ENCODE measurements at places on chromosomes 2 and 18.

DNA sequence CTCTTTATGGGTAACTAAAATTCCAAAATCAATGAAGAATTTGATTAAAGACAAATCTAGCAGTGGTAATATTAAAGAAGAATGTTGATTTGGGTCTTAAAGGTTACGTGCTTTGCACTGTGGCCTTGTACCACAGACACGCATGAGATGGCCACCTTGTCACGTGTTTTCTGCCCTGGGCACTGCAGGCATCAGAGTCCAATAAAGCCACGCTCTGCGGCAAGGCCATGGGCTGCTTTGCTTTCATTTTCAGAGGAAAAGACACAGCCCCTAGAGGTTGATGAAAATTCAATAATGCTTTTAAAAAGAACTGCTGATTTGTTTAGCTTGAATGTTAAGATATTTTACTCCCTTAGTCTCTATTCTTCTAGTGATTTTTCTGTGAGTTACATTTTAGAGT, 30.4 kb downstream of the AOX1 start:
- DNase-seq, result no peak

GRCh38 chr2:102063487-102063911, 71.7 kb downstream of the IL1R2 start:
- DNase-seq, result no peak

- no peak for DNase-seq
Observed at GRCh38 chr2:43217228-43218154, 8.9 kb downstream of the ZFP36L2 start.

GRCh38 chr2:159084384-159085370, 116.2 kb downstream of the TANC1 start:
- no peak for DNase-seq

DNA sequence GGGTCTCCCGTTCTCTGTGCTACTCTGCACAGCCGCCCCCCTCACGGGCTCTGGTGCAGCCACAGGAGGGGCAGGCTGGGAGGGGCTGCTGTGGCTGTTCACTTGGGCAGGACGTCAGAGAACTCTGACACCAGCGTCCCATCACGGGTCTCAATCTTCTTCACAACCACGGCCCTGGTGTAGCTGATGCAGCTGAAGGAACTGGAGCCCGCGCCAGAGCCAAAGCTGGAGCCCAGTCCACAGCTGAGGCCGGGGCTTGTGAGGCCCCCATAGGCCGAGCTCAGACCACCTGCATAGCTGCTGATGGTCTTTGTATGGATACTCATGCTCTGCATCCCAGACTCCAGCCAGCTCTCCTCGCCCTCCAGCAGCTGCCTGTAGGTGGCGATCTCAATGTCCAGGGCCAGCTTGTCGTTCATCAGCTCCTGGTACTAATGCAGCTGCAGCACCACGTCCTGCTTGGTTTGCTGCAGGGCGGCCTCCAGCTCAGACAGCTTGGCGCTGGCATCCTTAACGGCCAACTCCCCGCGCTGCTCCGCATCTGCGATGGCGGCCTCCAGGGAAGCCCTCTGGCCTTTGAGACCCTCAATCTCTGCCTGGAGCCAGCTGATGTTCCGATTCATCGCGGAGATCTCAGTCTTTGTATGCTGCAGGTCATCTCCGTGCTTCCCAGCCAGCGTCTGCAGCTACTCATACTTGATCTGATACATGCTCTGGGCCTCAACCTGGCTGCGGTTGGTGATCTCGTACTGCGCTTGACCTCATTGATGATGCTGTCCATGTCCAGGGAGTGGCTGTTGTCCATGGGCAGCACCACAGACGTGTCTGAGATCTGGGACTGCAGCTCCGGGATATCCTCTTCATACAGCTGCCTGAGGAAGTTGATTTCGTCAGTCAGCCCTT, 7.4 kb upstream of the DUSP19 start:
- no peak for DNase-seq

- no peak for DNase-seq
Observed at GRCh38 chr18:13580351-13580750, 146.0 kb downstream of the FAM210A start.
